ENCODE measurements at places on chromosomes 3 and 15. TPM values are rescaled to one million over a fixed set of nuclear protein-coding genes. Genes with fewer than 3 reads are reported as not detected.

The FOXB1 gene
- not detected for polyA plus RNA-seq

DNA sequence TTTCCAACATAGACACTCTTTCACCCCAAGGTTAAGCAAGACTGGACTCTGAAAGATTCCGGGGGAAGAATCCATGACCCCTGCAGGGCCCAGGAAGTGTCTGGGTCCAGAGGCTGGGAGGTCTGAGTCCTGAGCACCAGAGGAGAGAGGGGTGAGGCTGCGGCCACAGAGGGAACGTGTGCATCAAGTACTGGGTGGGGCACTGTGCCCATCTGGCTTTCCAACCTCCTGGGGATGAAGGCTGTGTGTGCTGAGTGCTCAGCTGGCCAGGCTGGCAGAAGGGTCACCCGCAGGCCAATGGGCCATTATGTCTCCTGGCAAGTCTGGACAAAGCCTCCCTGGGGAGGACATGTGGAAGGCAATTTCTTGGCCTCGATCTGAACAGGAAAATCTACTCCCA is 3.3 kb downstream of the CHRNA3 start:
- DNase-seq = no peak

The SIDT1 gene
- polyA plus RNA-seq = not detected

- no peak for DNase-seq
Measured at GRCh38 chr3:187841560-187841959, 96.3 kb upstream of the BCL6 start.

DNA sequence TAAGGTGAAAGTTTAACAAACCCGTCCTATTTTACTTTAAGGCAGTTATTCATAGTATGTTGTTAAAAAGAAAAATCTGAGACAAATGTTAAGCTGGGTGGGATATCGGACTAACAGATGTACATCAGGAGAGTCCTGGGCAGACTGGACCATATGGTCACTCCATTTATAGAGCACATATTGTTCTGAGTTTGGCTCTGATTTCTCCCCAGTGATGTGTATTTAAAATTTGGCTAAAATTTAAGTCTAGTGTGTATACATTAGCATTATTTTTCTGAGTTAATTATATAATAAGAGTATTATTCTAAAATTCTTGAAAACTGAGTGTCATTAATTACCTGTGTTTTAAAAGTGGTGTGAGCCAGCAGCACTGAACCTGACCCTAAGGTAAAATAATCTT is 6.1 kb downstream of the GMPS start:
- DNase-seq = no peak

Data from BJ (cell line).